Activated T-cell treated with anti-CD3 and anti-CD28 coated beads, Interleukin-2, amount 50 U/mL, for 24 hours (primary cell): ENCODE measurements at places on chromosomes 7 and 10.

GRCh38 chr10:77524281-77524711 is 113.3 kb downstream of the KCNMA1 start:
- DNase-seq, result no peak

DNA sequence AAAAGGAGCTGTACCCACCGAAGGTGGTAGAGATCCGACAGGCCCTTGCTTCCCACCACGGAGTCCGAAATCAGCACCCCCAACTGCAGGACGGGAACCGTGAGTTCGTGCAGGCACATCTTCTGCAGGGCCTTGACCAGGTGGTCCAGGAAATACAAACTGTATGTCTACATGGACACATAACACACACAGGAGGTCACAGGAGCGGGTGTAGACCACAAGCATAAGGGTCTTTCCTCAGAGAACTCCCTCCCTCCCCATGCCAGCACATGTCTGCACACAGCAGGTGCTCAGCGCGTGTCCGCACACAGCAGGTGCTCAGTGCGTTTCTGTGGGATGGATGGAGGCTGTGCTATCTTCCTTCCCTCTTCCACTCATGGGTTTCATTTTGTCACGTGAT is 69.7 kb downstream of the CFAP46 start:
- peak; percentile 15 for DNase-seq

- DNase-seq, result peak; percentile 47
Observed at GRCh38 chr10:12720217-12720981, 281.1 kb downstream of the CCDC3 start.

DNA sequence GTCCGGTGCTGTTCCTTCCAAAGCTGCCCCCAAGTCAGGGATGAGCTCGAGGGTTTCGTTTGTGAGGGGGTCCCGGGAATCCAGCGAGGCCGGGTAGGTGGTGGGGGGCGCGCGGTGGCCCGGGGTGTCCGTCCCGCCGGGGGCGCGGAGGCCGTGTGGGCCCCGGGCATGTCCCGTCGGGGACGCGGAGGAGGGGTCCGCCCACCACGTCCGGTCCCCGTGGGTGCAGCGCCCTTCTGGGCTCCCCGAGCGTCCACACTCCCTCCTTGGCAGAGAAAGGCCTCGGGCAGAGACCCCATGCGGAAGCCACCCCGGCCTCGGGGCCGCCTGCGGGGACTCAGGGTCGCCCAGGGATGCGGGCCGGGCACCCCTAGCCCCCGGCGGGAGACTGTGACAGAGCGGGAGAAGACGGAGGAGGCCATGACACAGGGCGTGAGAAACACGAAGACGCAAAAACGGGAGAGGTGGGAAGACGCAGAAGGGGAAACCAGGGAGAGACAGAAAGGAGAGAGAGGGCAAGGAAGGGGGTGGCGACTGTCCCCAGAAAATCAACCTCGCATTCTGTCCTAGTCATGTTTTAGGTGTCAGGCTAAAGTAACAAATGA is 640 bp upstream of the ZNF425 start:
- peak; percentile 87 for DNase-seq

- DNase-seq, result no peak
Observed at GRCh38 chr7:36344622-36345021, 45.0 kb upstream of the ANLN start.

- peak; percentile 81 for DNase-seq
Observed at GRCh38 chr10:68826764-68827591, at the start of gene STOX1. Gene STOX1, plus strand, starts transcription at chr10:68827531. Its CDS starts 93 bp downstream, at chr10:68827624.

DNA sequence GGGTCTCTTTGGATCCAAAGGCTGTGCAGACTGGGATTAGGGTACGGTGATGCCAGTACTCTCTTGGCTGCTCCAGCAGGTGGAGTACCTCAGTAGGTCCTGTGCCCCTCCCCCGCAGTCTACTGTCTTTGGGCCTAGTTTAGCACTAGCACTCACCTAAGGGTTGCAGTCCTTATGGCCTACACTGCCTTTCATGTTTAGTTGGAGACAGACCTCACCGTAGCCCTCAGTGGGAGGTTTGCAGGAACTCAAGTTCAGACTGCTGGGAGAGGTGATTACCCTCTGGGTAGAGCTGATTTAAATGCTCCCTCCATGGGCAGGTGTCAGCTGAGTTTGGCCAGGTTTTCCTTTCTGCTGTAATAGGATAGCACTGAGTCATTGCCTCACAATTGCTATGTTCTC is 210.8 kb upstream of the TMEM196 start:
- no peak for DNase-seq

DNA sequence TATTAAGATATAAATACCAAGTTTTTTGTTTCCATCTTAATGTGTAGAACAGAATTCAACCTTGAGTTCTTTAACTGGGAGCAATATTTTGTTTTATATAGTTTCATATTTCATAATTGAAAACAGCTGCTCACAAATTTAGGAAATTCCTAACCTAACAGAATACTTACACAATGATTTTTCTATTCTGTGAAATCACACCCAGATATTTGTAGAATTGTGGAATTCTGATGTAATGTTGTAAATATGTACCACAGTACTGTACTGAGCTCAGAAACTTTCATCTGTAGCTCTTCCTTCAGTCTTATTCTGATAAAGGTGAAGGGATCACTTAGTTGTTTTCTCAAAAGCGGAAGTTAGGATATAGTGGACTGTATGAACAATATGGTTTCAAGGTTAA is 143.4 kb upstream of the GLI3 start:
- DNase-seq, result no peak
